M059J (cell line): ENCODE measurements at places on chromosomes 2 and 18. TPM values are rescaled to one million over a fixed set of nuclear protein-coding genes. Genes with fewer than 3 reads are reported as not detected.

DAW1 gene
- total RNA-seq, result 0.30 TPM in 1 of 2 replicates, not detected in the other

TIA1 gene
- 52.4 and 64.5 TPM in 2 replicates for total RNA-seq

LINC00305 gene
- total RNA-seq, result not detected in 2 replicates

DNA sequence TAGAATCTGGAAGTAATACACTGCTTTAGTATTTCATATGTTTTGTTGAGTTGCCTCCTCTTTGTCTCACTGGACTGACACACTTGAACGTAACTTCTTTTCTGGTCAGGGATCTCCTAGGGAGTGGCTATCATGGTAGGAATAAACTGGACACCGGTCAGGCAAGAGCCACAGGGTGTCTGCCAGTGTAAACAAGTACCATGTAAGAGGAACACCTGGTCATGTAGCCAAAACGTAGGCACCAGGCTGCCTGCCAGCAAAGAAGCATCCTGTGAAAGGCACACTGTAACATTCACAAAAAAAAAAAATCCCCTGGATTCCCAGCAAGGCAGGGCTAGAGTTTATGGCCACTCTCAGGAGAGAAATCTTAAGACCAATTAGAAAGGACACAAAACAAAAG lies 372.8 kb upstream of the RND3 start:
- no peak for DNase-seq

- peak; percentile 45 for DNase-seq
These were observed 32.7 kb upstream of the ZDBF2 start for GRCh38 chr2:206241736-206242135.

DNA sequence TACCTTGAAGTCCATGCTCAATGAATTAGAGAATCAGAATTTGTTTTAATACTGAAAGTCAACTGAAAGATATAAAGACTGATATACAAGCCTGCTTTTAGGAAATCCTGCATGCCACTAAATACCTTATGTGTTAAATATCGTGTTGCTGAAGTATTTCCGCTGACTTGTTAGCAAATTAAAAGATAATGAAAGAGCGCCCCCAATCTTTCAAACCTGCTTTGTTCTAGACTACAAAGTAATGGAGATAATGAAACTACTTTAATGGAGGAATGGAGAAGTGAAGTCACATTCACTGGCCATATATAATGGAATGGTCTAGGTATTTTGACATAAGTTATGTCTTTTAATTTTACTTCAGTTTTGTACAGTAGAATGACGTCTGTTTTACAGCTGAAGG lies 95.7 kb downstream of the ASXL3 start:
- no peak for DNase-seq

- no peak for DNase-seq
These were observed 38.8 kb upstream of the DAPL1 start for GRCh38 chr2:158756331-158756730.

- no peak for DNase-seq
These were observed 269.4 kb upstream of the LRRTM1 start for GRCh38 chr2:80573950-80574349.
